ENCODE measurements at places on chromosomes 1 and 21. TPM values are rescaled to one million over a fixed set of nuclear protein-coding genes. Genes with fewer than 3 reads are reported as not detected.

RIPPLY3 gene
- total RNA-seq = not detected

ZFP69B gene
- total RNA-seq = 1.6 TPM

MTARC1 gene
- total RNA-seq = 28.6 TPM

C1QA gene
- 109 TPM for total RNA-seq

CYP4A11 gene
- total RNA-seq = 0.36 TPM

FCGR3A gene
- total RNA-seq = 48.8 TPM

DNA sequence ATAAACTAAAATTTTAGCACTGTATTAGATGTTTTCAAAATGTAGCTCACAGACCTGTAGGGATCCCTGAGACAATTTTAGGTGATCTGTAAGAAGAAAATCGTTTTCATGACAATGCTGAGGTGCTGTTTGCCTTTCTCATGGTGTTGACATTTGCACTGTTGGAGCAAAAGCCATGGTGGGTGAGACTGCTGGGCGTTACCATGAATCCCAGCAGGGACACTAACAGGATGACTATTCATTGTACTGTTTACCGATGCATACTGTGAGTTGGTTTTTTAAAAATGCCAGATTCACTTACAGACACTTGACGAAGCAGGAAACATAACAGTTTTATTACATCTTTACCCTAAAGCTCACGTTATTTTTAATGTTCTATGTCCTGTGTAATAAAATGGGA is 468.5 kb downstream of the PCP4 start:
- DNase-seq = no peak

DNA sequence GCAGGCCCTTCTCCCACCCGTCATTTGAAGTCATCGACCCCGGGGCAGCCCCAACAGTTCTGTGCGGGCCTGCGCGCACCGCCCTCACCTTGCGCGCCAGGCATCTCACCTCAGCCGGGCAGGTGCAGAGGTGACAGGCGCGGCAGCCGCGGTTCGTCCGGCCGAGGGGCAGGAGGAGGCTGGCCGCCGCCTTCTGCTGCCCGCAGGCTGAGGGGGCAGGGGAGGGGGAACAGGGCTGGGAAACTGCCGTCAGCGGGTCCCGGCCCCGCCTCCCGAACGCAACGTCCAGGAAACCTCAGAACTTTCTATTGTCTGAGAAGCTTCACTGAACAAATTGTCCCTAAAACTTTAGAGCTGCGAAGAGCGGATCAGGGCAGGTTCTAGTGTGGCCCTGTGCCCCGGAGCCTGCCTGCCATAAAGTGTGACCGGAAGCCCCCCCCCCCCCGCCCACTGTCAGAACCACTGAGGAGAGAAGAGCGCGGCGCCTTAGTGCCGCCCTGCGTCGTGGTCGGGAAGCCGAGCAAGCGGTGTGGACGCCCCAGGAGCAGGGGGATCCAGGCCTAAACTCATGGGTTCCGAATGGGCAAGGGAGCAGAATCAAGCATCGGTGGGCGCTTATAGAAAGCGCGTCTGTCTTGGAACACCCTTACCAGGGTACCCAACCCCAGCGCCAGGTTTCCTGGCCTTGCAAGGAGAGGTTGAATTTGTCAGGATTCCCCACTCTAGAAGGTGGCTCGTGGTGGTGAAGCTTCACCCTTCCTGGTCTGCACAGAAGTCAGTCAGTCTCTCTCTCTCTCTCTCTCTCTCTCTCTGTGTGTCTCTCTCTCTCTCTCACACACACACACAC is 13.3 kb upstream of the TBX15 start:
- DNase-seq = no peak

DNA sequence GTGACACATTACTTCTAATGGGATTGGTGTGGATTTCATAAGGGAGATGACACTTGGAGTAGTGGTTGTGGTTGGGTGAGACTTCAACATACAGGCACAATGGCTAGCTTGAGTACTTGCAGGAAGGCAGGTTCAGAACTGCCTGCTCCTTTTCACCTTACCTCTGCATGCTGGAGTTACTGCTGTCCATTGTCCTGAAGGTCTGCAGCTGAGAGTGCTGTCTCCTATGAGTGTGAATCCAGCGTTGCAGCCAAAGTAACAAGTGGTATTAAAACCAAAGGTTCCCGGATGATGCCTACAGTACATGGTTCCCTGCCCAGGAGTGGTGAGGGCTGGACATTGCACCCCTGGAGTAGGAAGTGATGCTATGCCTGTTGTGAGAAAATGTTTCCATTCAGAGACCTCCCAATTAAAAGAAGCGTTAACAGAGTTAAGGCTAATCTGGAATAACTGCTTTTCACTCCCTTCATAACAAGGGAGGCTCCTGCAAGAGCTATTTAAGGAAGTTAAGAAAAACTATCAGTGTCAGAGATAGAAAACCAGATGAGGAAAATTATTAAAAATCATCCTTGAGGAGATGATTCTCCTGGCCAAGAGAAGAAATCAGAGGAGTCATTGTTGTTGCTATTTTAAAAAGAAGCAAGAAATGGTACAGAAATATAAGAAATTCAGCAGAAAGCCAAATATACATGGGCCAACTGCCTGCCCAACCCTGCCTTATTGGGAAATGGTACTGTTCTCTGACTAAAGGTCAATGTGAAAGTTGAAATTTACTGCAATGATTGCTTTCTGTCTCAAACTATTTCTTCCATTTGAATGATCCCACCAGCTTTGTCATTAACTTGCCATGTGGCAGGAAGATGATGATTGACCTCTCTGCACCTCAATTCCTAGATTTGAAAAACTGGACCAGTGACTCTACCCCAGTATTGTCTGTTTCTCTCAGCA is 9.8 kb upstream of the F5 start:
- no peak for DNase-seq

DNA sequence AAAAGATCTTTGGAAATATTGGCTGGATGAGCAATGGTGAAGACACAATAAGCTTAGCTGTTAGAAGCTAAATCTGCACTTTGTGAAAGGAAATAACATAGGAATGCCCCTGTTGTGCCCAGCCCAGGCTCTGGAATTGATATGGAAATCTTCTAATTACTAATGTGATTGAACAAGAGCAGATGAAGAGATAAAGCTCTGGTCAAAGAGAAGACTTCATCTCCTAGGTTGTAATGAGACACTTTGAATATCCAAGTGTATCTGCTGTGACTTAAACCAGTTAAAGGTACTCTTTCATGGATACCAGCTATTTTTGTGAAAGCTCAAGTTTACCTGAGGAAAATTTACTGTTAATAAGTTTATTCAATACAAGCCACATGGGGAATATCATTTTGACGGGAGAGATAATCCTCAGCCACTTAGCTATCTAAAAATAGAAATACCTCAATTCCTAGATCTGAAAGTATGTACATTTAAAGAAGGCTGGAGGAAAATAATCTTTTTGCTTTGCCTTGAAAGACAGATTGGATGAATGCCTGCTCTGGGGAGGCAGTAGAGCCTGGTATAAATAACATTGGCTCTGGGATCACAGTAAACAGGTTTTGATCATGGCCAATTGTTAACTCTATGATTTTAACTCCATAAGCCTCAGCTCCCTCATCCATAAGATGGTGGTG is 494.0 kb upstream of the B3GALT2 start:
- no peak for DNase-seq

DNA sequence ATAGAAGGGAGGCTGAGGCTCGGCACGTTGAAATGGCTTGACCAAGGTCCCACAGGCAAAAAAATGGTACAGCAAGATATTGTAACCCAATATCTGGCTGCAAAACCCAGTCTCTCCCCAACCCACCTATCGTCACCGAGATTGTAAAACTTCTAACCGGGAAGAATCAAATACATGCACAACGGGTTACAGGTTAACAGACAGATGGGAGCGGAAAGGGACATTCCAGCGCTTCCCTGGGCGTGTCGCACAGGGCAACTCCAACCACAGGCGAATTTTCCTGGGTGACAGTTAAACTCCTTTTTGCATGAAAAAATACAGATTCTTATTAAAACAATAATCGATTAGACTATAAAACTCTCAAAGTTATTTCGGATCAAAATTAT is 31.8 kb upstream of the JUN start:
- DNase-seq = no peak

GRCh38 chr21:35046263-35046624 is 2.9 kb downstream of the RUNX1 start:
- no peak for DNase-seq

DNA sequence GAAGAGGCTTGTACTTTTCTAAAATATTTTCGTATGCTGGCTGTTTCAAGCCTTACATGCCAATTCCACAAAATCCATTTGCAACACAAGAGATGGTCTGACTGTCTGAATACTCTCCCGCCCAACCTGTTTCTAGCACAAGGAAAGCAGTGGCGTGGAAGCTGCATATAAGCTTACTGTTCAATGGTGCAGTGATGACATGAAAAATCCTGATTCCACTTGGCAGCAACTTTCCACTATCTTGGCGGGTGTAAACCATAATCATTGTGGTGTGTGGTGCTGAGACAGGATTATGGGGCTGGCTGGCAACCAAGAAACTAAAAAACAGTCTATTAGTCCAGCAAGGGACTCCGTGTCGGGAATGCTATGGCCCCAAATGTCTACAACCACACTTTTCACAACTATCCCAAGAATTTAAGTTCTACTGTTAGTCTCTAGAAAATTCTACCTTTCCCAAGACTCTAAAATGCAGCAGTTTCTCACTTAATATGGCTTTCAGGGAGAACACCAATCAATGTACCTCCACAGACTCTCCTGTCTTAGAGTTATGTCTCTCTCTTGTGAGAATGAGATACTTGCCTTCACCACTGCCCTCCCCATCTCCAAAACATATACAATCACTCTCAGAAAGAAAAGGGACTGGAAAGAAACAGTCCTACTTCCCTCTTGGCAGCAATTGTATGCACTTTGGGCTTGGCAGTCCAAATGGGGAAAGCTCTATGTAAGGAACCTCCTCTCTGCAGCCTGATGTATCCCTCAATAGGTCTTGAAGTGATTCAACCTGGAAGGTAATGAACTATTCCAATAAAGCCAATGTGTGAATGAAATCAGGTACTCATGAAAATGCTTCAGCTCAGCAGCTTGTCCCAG is 9.5 kb downstream of the COLGALT2 start:
- no peak for DNase-seq

DNA sequence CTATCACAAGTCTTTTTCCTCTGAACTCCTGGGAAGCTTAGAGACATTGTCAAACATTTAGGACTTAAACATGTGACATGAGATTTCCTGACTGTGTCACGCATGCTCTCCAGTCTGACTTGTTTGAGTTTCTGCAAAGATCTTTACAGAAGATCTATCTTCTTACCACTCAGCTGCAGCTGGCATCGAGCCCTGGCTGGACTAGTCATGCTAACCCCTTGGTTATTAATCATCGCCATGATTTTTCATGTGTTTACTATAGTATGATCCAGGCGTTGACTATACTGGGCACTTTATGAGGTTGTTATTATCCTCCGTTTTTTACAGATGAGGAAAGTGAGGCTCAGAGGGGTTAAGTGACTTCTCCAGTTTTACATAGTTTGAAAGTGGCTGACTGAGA is 18.1 kb upstream of the IRF2BP2 start:
- DNase-seq = no peak

DNA sequence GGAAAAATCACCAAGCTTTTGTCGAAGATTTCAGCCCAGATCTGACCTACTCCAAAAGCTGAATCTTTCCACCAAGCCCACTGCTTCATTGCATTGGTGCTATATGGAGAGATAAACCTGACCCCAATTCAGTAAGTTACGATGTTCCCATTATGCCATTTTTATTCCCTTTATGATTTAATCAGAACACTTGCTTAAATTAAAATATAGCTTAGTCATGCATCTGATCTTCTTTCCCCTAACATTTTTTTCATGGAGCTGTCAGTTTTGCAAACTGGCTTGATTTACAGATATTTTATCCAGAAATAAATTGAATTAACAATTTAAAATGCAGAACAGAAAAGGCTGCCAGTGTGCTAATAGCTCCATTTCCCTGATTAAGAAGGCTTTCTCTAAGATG is 503.5 kb upstream of the C1orf87 start:
- DNase-seq = no peak

GRCh38 chr1:240109130-240109529 is 17.4 kb downstream of the FMN2 start:
- DNase-seq = no peak

- DNase-seq = no peak
These were observed 210.9 kb downstream of the LTN1 start for GRCh38 chr21:28781602-28782276.

Data from sciatic nerve (tissue), 2 donors.